Chondrocyte (in vitro differentiated cells): ENCODE measurements at places on chromosomes 6 and 20. TPM values are rescaled to one million over a fixed set of nuclear protein-coding genes. Genes with fewer than 3 reads are reported as not detected.

DNA sequence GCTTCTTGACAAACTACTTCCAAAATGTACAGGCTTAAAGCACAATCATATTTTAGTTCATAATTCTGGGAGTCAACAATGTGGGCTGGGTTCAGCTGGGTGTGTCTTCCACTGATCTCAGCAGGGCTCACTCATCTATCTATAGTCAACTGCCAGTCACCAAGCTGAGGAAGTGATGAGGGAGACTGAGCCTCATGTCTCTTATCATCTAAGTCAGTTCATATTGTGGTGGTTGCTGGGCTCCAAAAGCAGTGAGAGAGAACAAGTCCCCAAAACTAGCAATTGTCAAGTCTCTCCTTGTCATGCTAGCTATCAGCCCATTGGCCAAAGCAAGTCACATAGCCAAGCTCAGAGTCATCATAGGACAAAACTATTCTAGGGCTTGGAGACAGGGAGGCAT, 465.9 kb upstream of the ARID1B start:
- no peak for DNase-seq

- no peak for DNase-seq
Observed at GRCh38 chr20:41655962-41656618, 37.9 kb upstream of the CHD6 start.

DNA sequence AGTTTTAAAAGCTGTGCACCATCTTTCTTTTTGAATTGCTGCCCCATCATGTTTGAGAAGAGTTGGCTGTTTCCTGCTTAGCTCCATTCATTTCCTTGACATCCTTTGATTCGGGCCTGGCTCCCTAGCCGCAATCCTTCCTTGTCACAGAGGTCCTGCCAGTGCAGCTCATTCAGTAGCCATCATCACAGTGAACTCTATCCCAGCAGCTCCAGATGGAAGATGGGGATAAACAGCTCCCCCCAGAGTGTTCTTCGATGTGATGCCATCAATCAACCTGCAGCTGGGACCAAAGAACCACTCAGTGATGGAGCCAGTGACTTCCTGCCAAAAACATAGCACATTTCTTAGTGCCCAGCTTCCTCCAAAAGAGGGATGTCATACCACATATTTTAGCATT, 158.8 kb downstream of the FRK start:
- DNase-seq, result no peak

- DNase-seq, result no peak
Observed at GRCh38 chr6:10084111-10084986, 330.5 kb downstream of the TFAP2A start.

DNA sequence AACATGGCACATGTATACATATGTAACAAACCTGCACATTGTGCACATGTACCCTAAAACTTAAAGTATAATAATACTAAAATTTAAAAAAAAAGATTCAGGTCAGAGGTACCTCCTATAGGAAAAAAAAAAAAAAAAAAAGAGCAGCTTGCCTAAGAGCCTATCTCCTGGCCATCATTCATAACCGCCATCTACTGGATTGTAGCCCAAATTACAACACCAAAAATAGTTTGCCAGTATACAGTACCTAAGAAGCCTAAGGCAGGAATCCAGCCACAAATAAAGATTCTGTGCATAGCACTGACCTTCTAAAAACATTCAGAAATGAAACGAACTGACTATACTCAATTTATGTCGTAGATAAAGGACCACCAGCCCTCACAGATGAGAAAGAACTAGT, 438.4 kb upstream of the ADGRB3 start:
- no peak for DNase-seq

- no peak for DNase-seq
Observed at GRCh38 chr6:137415127-137415833, 78.9 kb downstream of the OLIG3 start.

DNA sequence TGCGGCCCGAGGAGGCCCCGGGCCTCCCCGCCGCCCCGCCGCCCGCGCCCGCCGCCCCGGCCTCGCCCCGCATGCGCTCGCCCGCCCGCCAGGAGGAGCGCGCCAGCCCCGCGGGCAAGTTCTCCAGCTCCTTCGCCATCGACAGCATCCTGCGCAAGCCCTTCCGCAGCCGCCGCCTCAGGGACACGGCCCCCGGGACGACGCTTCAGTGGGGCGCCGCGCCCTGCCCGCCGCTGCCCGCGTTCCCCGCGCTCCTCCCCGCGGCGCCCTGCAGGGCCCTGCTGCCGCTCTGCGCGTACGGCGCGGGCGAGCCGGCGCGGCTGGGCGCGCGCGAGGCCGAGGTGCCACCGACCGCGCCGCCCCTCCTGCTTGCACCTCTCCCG, 1.5 kb downstream of the FOXQ1 start:
- DNase-seq, result no peak

- no peak for DNase-seq
Observed at GRCh38 chr6:73657201-73657600, 3.4 kb upstream of the SLC17A5 start.

DNA sequence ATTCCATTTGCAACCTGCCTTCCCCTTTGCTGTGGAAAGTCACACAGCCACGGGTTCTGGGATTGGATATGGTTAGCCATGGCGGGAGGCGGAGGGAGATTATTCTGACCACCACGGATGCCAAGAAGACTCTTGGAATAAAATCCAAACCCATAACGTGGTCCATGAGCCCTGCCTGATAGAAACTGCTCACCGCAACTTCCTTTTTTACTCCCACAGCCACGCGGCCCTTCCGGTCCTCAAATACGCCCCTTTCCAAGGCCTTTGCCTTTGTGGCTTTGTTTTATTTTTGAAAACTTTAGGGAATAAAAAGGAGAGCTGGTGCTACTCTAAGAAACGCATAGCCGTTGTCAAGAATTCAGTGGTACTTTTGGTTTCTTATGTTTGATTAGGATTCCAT, 602.5 kb upstream of the CDH4 start:
- no peak for DNase-seq

DNA sequence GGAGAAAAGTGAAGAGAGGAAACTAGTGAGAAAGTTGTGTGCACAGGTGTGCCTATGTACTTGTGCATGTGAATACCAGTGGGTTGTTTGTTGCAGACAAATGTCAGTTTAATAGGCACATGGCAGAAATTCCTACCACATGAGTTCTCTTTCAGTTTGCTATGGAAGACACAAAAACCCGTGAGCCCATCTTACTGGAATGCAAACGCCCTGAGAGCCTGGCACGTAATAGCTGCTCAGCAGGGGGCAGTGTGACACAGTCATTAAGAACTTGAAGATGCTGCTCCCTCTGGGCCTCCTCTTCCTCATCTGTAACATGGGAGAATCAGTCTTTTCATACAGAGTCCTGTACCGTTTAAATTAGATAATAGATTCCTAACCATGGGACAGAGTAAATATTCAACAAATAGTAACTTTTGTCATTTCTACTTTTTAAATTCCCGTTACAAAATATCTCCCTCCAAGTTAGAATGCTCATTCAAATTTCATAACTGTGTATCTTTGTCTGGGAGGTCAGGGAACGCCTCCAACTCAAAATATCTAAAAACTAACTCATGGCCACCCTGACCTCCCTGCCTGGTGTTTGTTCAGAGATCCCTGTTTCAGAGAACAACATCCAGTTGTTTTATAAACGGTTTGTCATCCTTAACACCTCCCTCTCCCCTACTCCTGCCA, 802.9 kb downstream of the MAFB start:
- no peak for DNase-seq

GRCh38 chr6:14682812-14683211, 563.1 kb upstream of the JARID2 start:
- no peak for DNase-seq

DNA sequence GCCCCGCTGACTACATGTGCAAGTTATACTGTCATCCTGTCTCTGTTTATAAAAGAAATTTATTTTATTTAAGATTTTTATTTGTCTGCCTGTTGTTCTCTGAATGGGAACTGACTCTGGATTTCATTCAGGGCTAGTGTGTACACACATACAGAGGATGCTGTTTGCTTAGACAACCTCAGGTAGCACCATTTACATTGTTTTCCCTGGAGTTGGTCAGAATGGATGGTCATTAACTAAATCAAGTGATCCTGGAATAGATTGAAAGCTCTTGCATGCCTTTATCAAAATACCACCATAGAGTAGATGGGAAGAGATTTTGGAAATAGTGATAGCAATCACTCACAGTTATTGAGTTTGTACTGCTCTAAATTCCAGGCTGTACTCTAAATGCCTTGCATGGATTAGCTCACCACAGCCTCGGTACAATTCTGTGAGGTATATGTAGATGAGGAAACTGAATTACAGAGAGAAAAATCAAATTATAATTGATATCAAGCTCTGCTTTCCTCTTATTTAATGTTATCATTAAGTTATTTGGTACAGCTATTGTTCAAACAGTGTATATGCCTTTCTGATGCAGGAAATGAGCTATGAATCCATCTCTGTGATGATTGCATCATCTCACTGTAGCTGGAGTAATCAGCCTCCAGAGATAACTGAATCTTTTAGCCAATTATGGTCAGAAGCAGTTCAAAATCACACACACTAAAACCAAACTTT, 51.9 kb downstream of the RNF217 start:
- no peak for DNase-seq

- DNase-seq, result no peak
Observed at GRCh38 chr6:127279815-127280214, 13.2 kb downstream of the RNF146 start.

DNA sequence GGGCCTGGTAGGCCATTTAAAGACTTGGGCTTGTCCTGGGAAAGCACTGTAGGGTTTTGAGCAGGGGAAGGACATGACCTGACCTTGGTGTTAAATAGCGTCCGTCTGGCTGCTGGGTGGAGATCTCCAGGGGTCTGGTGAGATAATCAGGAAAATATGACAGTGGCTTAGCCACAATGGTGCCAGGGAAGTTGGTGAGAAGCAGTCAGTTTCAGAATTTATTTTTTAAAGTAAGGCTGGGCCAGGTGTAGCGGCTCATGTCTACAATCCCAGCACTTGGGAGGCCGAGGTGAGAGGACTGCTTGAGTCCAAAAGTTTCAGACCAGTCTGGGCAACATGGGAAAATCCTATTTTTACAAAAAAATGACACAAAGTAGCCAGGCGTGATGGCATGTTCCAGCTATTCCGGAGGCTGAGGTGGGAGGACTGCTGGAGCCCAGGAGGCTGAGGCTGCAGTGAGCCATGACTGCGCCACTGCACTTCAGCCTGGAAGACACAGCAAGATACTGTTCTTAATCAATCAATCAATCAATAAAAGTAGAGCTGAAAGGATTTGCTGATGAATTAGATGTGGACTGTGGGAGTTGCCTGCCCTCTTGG, 41.4 kb downstream of the BCL2L1 start:
- DNase-seq, result no peak

DNA sequence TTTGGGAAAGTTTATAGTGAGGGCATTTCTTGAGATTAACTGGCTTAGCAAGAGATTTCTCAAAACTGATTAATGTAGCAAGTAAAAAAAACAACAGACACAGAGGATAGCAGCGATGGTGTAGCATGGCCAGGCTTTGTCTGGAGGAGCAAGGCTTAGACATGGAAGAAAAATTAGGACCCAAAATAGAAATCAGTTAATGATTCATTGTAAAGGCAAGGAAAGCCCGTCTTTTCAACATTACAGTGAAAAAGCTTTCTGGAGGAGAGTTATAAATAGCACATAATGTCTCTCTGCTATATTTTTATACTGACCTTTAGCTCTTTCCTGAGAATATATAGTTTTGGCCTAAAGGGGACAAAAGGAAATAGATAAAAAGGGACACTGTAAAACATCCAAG, 45.1 kb downstream of the FNDC1 start:
- DNase-seq, result no peak

DNA sequence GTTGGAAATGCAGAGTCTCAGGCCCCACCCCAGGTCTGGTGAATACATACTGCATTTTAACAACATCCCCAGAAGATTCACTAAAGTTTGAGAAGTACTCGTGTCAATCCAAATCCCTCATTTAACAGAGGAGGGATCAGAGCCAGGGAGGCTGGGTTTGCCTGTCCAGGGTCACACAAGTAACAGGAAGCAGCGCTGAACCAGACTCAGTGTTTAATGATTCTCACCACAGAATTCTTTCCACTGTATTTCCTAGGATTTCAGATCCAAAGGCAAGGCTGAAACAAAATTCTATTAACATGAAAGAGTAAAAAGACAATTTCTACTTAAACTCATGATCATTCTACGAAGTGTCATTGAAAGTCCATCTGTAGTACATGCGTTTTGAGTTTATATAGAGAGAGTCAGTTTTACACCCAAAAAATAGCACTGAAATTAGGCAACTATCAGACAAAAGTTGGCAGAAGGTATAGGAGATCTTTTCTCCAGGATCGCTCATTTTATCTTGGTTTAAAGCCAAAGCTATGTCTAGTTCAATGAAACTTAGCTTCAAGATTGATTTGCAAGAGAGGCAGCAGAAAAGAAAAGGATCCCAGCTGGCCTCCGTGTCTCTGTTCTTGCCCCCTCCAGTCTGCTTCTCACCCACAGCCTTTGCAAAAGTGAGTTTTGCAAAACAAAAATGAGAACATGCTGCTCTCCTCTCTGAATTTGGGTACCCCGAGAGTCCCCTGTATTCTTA, 6.0 kb upstream of the AGPAT4 start:
- no peak for DNase-seq

DNA sequence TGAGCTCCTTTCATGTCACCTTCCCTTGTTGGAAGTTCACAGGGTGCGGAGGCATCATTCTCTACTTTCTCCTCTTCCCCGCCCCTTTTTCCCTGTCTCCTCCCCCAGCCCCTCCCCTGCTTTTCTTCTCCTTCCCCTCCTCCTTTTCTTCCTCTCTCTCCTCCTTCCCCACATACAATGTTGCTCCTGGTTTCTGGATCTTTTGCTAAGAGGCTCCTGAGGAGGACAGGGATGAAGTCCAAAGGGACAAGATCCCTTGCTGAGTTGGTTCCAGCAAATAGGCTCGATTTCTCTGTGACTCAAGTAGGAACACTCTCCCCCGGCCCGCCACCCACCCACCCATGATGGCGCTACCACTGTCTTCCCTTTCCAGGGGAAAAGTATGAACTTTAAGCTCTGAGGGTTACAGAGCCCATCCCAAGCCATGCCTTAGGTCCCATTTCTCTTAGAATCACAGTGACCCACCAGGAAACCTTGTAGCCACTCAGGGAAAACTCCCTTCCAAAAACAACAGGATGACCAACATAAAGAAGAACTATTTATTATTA, 852 bp upstream of the TFEB start:
- no peak for DNase-seq

DNA sequence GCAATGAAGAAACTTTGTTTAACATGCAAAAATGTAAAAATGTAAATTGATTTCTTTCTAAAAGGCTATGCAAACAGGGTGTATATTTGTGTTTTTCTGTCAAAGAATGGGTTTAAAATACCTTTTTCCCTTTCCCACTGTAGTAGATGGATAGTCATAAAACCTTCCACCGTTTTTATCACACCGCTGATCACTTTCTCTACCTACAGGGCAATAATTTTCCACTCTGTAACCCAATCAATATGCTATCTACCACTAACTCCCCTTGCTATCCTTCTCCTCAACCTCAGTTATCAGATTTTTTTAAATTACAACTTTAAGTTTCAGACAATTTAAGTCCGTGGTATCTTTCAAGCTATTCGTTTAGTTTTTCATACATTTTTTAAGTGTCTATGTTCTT, 91.4 kb upstream of the ARID1B start:
- no peak for DNase-seq

The AARS2 gene
- 7.9 to 14.9 TPM (median 8.6 TPM) in 3 replicates for total RNA-seq

The ELOVL2 gene
- total RNA-seq, result 18.1 to 41.3 TPM (median 18.2 TPM) in 3 replicates

The PRKN gene
- total RNA-seq, result 5.1 to 8.7 TPM (median 5.7 TPM) in 3 replicates

The KIF25 gene
- total RNA-seq, result not detected in 3 replicates

The CST3 gene
- total RNA-seq, result 452 to 487 TPM (median 481 TPM) in 3 replicates

The KCNQ5 gene
- 4.1 to 4.7 TPM (median 4.5 TPM) in 3 replicates for total RNA-seq
